SK-MEL-5 (cell line): ENCODE measurements at places on chromosomes 4 and X.

DNA sequence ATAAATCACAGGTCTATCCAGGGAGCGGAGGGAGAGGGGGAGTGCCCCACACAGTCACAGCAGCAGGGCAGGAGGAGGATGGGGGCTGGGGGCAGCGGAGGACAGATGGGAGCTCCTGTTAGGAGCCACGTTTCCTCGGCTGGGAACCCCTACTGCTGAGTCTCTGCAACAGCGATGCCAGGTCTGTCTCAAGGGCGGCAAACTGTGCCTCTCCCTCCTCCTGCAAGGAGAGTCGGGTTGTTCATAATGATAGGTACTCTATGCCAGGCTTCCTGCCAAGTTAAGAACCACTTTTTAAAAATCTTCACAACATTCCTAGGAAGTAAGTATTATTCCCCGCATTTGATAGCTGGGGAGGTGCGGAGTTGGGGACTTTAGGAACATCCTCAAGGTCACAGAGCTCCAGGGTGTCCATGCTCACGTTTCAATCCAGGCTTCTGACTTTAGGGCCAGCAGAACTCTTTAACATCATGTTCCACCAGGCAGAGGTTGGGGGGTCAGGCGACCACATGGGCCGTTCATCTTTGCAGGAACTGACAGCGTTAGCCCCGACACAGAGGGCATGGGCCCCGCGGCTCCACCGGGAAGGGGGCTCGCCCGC lies 98.3 kb upstream of the MAML3 start:
- DNase-seq: no peak

DNA sequence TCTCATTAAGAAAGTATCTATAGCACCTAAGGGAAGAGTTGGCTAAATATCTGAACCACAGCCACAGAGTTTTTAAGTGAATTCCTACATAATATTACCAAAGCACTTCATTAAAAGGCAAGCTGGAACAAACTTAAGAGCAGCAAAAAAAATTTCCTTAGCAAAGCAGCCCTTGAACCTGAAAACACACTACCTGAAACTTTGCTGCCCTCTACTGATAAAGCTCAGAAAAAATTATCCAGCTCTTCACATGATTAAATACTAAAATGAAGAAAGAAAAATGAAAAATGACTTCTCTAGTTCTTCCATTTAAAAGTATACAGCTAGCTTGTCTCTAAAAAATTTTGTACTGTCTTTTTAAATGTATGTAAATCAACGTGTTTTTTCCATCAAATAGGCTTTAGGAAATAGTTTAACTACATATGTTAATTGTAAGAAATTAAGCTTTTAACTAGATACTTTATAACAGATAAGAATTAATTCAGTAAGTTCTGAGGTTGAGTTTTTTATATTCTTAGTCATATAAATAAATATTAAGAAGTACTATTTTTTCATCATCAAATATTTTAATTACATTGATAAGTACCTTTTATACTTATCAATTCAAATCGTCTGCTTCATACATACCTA lies 156.1 kb downstream of the STPG2 start:
- DNase-seq: peak; percentile 42

DNA sequence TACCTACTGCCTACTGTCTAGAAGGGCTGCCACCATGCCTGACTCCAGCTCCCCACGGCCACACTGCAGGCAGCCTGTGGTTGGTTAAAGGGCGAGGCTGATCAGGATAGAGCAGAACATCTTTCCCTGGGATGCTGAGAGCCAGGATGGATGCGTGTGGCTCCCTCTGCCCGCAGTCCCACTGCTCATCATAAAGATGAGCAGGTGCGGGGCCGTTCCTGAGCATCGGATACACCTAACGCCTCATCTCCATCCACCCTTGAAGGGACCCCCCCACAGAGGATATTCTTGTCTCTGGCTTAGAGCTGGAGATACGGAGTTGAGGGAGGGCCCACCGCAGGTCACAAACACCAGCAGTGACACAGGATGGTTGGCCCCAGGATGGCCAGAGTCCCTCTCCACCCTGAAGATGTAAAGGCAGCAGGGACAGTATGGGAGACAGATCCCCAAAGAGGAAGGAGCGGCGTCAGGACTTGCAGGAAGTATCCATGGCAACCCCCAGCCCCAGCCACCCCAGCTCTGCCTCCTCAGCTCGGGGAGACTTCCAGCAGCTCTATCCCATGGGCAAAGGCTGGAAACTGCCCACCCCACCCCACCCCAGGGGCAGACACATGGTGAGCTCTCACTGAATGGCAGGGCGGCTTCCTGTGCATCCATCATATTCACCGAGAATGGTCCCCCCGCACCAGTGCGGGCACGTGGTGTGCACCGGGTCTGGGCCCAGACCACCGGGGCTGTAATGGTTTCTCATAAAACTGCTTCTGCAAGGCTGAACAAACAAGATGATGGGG lies 19.3 kb downstream of the PPP2R2C start:
- DNase-seq: no peak

- no peak for DNase-seq
Observed at GRCh38 chr4:101708293-101709039, 82.1 kb upstream of the BANK1 start.

DNA sequence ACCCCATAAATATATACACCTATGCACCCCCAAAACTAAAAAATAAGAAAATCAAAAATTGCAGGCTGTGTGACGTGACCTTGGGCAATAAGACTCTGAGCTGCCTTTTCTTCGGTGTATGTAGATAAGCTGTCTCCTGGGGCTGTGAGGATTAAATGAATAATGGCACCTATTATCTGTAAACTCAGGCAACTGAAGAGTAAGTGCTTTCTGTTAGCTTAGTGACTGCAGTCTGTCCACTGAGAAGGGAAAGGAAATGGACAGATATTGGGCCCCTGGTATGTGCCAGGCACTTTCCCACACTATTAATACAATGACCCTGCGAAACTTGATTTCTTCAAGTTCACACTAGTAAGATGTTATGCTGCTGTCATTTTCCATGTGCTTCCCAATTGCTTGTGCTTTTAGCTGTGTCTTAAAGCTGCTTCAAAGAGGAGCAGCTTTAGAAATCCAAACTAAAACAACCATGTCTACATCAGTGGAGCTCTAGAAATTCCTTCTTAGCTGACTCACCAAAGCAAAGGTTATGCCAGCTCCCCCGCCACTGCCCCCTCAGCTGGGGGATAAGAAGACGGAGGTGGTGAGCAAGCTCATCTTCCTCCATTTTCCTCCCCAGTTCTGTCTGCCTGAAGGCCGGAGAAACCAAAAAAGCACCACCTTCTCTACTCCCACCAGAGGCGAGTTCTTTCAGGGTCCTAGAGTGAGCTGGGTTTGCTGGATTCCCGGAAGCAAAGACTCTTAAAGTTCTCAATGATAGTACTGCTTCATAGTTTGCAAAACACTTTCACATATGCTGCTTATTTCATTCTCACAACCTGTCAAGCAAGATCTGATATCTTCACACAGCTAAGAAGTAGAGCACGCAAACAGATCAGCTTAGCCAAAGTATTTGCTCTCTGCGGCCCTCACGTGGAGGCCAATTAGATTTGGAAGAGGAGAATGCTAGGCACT lies 8.8 kb upstream of the DGAT2L6 start:
- peak; percentile 67 for DNase-seq

- no peak for DNase-seq
Observed at GRCh38 chr4:110869862-110870572, 247.1 kb upstream of the PITX2 start.

GRCh38 chrX:107563824-107564223 lies 64.5 kb upstream of the PRPS1 start:
- DNase-seq: no peak

- no peak for DNase-seq
Observed at GRCh38 chr4:66554826-66555225, 884.5 kb upstream of the EPHA5 start.

- no peak for DNase-seq
Observed at GRCh38 chrX:46582325-46582724, 8.8 kb downstream of the CHST7 start.

GRCh38 chrX:258291-259040 lies 22.7 kb upstream of the PLCXD1 start:
- DNase-seq: no peak

DNA sequence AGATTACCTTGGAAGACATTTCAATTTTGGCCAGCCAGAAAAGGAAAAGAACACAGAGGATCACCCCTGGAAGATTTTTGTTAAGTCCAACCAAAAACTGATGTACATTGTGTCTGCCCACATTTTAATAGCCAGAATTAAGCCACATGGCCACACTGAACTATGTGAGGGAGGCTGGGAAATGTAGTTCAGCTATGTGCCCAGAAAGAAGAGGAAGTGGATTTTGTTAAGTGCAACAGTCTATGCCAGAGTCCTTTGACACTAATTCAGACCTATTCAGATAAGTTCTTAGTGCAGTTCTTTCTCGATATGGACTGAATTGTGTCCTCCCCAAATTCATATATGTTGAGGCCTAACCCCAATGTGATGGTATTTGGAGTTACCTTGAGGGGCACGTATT lies 18.4 kb downstream of the PRPS1 start:
- no peak for DNase-seq

- no peak for DNase-seq
Observed at GRCh38 chr4:159900562-159900961, 797.7 kb downstream of the RAPGEF2 start.

DNA sequence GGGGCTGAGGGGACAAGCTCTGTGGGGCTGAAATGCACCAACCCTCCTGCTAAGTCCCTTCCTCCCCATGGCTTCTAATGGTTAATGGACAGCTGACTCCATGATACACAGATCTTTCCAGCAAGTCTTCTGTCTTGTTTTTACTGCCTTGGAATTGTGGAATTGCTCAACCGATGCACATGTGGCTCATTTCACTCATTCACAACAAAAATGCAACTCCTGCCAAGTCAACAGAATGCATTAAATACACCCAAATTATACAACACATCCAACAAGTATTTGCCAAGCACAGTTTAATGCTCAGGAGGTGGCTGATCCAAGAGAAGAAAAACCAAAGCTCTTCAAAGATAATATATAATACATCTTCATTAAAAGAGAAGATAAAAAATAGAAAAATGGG lies 61.9 kb upstream of the PAGE4 start:
- no peak for DNase-seq

GRCh38 chrX:71514367-71515037 lies 18.4 kb upstream of the OGT start:
- DNase-seq: peak; percentile 9

DNA sequence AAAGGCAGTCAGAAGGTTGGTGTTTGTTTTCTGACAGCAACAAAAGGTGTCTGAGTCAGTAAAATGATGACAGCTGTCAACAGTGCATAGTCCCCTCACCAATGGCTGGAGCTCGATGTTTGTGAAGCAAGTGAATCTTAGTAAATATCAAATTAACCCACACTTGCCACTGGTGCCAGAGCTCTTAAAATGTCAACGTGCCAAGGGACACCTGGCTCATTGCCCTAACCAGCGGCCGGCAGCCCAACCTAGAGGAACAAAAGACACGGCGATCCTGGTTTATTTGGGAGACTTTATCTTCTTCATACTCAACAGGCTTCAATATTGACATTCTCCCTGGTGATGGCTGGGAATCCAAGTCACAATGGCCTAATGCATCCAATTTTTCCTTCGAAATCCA lies 143.4 kb downstream of the CPEB2 start:
- no peak for DNase-seq

DNA sequence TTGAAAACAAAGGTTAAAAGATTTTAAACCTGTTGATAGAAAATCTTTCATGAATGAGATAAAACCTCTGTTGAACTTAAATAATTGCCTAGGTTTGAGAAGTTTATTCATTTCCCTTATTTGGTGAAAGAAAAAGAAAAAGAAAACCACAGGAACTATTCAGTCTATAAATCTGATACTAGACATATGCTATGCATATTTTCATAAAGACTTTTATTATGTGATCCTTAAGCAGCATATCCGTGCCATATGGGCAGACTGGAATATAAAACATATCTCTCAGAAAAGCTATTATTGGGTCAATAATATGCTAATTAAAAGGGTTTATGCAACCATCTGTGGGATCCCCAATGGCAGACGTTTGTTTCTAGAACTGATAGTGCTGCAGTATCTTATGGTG lies 178.7 kb downstream of the RASL11B start:
- DNase-seq: no peak

GRCh38 chr4:150827226-150827625 lies 187.9 kb downstream of the LRBA start:
- DNase-seq: no peak

DNA sequence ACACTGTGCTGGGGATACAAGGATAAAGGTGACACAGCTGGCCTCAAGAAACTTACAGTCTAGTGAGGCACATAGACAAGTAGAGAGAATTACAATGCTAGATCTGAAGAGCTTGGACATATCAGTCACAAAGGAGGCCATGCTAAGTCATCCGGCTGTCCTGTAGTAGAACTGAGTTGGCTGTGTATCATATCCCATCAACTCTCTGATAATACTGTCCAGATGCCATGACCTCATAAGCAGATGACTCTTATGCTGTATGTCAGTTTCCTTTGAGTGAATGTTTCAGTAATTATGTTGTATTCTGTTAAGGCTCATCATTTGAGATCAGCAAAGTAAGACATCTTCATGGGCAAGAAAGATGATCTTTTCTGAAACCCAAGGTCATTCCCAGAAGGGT lies 442.9 kb downstream of the MID1IP1 start:
- no peak for DNase-seq

DNA sequence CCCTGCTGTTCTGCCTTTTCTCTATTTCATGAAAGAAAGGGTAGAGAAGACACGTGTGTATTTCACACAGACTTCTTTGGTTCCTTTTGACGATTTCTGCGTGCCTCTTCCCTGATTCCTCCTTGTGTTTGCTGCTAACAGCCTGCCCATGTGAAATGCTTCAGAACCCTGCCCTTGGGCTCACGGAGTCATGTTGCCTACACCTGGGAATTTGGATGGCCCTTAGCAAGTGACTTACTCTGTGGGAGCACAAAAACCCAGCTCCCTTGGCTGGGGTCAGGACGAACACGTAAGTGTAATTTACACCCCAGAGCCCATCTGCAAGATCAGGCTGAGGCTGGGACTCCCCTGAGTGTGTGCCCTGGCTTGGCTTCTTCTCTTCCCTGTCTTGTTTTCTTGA lies 220.3 kb upstream of the BCOR start:
- no peak for DNase-seq

DNA sequence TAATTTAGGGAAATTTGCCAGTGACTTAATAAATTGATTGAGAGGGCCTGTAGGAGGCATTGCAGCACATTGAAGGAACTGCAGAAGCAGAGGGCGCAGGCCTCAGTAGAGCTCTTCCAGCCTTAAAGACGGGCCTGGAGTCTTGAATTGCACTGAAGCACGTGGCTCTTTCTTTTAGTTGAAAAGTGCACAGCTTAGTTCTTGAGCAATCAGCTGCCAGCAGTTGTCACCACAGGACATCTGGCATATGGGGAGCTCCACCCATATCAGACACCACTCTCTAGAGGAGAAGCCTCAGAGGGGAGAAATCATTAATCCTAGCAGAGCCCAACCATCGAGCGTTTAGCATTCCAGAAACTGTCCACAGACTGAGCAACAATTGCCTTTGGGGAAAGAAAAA lies 16.0 kb upstream of the FGF16 start:
- peak; percentile 52 for DNase-seq

- DNase-seq: peak; percentile 86
Observed at GRCh38 chr4:174423257-174423944, 98.9 kb downstream of the HPGD start.

- DNase-seq: no peak
Observed at GRCh38 chr4:102390438-102390837, 45.2 kb upstream of the SLC39A8 start.
